ENCODE measurements at places on chromosomes 1 and 21. TPM values are rescaled to one million over a fixed set of nuclear protein-coding genes. Genes with fewer than 3 reads are reported as not detected.

The OLIG2 gene
- not detected for total RNA-seq

The SIM2 gene
- total RNA-seq = 5.2 TPM

The OR2T29 gene
- not detected for total RNA-seq

The CFHR2 gene
- not detected for total RNA-seq

The TMEM35B gene
- 38.0 TPM for total RNA-seq

The RAB7B gene
- 19.9 TPM for total RNA-seq

The S100A7 gene
- not detected for total RNA-seq

The C1orf94 gene
- total RNA-seq = not detected

The TTC24 gene
- total RNA-seq = not detected

The DPT gene
- 7.6 TPM for total RNA-seq

The ITLN2 gene
- total RNA-seq = not detected

The PDE9A gene
- not detected for total RNA-seq

The CLCA4 gene
- total RNA-seq = not detected

The PROK1 gene
- not detected for total RNA-seq

The NTNG1 gene
- 2.7 TPM for total RNA-seq

The RBM34 gene
- 67.4 TPM for total RNA-seq
